ENCODE measurements at places on chromosomes 13 and 19.

- DNase-seq, result no peak
Measured at GRCh38 chr13:98026457-98026857, 73.0 kb downstream of the IPO5 start.

- no peak for DNase-seq
Measured at GRCh38 chr19:56707821-56708220, 36.3 kb upstream of the ZNF835 start.

DNA sequence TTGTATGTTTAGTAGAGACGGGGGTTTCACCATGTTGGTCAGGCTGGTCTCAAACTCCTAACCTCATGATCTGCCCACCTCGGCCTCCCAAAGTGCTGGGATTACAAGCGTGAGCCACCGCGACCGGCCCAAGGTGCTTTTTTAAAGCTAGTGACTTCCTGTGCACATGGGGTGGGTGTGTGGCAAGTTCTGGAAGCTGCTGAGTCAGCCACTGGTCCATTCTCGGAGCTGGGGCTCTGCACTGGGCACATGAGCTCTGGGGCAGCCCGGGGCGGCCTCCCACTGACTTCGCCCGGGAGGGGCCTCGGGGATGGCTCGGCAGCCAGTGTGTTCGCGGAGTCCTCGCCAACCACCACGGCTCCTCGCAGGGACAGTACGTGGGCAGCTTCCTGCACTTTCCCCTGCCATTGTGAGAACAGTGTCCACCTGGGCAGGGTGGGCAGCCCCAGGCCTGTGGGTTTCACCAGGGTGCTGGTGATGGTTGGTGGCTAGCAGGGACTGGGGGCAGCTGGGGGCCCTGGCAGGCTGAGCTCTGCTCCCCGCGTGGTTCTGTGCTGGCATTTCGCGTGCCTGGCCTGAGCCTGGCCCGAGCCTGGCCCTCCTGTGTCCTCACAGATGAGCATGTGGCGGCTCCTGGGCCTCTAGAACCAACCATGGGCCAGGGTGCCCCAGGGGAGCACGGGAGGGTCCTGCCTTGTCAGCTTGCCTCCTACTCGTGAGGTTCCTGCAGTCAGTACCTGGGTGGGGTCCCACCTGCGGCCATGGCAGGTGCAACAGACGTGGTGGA, 12.2 kb downstream of the CBARP start:
- no peak for DNase-seq

DNA sequence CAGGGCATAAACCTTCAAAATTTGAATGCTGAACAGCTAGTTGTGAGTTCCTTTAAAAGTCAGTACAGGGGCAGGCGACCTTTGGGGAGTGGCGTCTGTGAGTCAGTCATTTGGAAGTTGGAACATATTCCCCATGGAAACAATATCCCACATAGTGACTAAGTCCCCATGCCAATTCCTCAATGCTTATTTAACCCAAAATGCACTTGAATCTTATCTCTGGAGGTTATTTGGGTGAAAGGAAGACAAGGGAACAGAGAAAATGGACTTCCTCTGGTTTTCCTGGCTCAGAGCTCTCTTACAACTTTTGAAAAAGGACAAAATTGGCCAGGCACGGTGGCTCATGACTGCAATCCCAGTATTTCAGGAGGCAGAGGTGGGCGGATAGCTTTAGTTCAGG, 479.2 kb upstream of the NBEA start:
- DNase-seq, result no peak

GRCh38 chr13:91086936-91087716, 260.4 kb upstream of the MIR17HG start:
- DNase-seq, result no peak

DNA sequence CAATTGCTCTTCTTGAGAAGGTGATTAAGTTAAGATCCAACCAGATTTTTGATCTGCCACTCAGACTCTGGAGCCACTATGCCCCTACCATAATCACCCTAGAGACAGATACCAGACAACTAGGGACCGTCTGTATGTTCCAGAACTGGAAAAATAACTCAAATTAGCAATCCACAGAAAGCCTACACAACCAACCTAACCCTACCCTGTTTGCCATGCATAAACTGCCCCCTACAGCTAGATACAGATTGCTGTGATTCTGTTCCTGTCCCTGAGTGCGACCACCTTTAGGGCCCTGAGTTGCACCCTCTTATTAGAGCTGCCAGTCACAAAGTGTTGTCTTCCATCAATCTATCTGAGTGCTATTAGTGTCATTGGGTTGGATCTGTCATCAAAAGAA, 929.8 kb upstream of the SLITRK1 start:
- no peak for DNase-seq

- DNase-seq, result no peak
Measured at GRCh38 chr13:99572921-99573320, 71.6 kb downstream of the TM9SF2 start.

- DNase-seq, result no peak
Measured at GRCh38 chr13:94703721-94704314, 8.5 kb downstream of the SOX21 start.

- no peak for DNase-seq
Measured at GRCh38 chr13:62193919-62194318, 778.3 kb upstream of the PCDH20 start.

- DNase-seq, result no peak
Measured at GRCh38 chr13:71967990-71968389, 101.0 kb upstream of the DACH1 start.

DNA sequence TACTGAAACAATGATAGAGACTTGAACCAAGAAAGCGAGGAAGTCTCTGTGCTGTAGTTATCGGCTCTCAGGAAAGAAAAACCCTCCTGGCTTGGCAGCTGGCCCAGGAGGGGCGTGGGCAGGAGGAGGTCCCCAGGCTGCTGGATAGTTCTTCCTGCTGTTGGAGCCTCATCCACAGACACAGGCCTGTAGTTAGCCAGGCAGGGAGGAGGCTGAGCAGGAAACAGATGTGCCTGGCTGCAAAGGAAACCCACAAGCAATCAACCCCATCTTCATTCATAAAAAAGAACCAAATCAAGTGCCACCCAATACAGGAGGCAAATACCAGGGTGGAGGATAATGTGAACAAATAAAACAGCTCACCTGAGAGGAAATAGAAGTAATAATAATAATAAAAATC, 86.2 kb downstream of the IRS2 start:
- no peak for DNase-seq

DNA sequence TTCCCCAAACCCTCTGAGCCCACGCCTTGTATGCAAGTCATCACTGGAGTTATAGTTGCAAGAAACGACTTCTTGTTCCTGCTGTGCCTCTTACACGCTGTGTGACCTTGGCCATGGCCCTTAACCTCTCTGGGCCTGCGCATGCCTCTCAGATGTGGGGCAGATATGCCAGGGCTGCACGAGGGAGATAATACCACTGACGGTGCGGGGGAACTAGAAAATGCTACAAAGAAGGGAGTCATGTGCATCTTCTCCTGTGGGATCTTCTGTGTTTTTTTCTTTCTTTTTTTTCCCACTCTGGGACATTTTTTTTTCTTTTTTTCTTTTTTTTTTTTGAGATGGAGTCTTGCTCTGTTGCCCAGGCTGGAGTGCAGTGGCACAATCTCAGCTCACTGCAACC, 4.3 kb upstream of the SAMD1 start:
- no peak for DNase-seq

DNA sequence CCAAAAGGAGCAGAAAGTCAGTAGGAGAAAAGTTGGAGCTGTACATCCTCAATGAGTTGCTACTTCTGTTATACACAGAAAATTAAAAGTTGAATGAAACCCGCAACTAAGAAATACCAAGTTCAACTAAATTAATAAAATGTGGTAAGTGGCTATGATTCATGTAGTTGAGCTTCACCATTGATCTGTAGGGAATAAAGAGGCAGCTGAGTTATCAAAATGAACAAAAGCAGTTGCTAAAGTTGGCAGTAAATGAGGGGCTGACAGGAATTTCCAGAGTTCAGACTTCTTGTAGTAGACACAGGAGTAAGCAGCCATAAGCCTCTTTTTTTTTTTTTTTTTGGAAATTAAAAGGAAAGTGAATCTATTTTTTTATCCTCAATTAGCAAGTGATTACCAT, 234.6 kb downstream of the POSTN start:
- no peak for DNase-seq

GRCh38 chr13:107743526-107743925, 471.8 kb downstream of the LIG4 start:
- no peak for DNase-seq

GRCh38 chr13:101915331-101915730, 462.9 kb downstream of the ITGBL1 start:
- DNase-seq, result no peak

DNA sequence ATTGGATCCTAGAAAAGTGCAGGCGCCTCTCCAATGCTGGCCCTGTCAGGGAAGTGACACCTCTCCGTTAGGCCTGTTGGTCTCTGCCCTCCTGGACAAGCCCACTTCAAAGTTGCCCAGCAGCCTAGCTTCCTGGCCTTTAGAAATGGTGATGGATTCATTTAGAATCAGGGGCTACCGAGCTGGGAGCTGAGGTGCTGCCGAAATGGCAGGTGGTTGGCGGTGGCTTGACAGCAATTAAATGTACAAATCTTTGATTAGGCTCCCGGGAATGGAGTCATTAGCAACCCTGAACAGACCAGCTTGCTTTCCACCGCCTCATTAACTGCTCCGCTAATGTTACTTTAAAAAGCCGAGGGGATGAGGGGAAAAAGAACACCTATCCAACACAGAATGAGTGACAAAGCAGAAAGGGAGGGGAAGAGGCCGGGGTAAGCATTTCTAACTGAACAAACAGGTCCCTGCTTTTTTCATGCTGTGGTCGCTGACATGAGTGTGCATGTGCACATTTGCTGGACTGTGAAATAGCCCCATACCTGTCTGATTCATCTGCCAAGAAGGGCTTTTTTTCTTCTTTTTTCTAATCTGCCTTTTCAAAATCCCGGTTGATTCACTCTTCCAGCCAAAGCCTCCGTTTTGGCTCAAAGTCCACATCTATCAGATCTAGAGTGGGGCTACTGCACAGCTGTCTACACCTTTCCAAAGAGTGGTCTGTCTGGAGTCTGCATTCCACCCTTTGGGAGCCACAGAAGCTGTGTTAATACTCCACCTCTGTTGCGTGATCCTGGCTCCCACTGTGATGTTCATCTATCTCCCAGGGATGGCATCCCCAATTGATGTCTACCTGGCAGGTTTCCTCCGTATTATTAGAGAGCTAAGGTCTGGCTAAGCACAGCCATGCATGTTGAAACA, 431.9 kb downstream of the COG6 start:
- DNase-seq, result no peak

DNA sequence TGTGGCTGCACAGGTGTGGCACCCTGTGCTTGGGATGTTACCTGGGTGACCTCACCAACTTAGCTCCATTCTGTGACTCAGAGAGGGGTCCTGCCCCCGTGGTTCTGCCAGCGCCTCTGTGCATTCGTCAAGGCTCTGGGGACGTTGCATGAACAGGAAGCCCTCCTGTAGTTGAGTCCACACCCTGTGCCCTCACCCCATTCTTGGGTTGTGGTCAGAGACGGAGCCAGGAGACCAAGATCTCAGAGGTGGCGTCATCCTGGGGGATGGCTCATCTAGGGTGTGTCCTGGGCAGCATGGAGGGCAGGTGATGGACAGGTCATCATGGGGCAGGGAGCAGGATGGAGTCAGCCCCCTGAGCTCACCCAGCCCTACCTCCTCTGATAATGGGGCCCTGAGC, 2.5 kb downstream of the COX6B2 start:
- DNase-seq, result no peak

DNA sequence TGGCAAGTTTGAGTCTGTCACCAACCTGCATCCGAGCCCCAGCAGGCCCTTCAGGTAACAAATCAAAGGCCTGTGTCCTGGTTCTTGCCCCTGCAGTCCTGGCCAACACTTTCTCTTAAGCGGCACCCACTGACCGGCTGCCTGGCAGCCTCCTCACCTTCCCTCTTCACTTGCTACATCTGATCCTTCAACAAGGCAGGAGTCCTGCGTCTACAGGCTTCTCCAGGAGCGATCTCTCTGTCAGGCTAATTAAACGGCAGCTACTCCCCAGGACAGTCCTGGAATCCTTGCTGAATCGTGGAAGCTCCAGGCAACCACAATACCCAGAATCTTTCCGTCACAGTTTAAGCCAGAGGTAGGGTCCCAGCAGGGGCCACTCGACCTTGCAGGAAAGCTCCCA, 41.1 kb upstream of the GAS6 start:
- no peak for DNase-seq

GRCh38 chr19:15759962-15760565, 22.3 kb downstream of the OR10H3 start:
- DNase-seq, result no peak

DNA sequence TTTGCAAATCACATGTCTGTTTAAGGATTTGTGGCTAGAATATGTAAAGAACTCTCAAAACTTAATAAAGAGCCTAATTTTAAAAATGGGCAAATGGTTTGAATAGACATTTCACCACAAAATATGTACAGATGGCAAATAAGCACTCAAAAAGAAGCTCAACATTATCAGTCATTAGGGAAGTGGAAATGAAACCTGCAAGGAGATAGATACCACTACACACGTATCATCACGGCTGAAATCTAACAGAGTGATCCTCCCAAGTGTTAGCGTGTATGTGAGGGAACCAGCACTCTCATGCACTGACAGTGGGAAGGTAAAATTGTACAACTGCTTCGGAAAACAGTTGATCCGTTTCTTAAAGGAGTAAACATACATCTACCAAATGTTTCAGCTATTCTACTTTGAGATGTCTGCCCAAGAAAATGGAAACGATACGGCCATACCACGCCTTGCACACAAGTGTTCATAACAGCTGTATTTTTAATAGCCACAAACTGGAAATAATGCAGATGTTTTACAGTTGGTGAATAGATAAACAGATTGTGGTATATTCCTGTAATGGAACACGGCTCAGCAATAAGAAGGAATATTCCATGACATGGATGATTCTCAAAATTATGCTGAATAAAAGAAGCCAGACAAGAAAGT, 14.5 kb downstream of the ARHGEF7 start:
- no peak for DNase-seq

- DNase-seq, result no peak
Measured at GRCh38 chr13:45717349-45717748, 15.2 kb downstream of the CBY2 start.

- no peak for DNase-seq
Measured at GRCh38 chr13:111168107-111168506, 53.0 kb downstream of the ARHGEF7 start.

- no peak for DNase-seq
Measured at GRCh38 chr13:85586422-85586831, 212.8 kb downstream of the SLITRK6 start.

- DNase-seq, result no peak
Measured at GRCh38 chr13:29689548-29689947, 94.1 kb upstream of the SLC7A1 start.

DNA sequence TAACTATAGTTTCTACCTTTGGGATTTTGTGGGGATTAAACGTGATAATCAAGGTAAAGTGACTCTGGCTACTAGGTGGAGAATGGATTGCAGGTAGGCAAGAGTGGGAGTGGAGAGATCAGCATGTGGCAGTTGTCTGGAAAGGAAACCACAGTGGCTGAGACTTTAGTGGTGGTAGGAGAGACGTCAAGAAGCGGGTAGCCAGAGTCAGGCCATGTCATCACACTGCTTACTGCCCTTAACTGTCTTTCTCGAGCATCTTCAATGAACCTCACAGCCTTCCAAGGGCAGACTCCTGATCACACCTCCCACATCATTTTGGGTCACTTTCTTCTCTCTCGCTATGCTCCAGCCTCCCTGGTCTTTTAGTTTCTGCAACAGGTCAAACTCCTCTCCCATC, 28.6 kb upstream of the MBNL2 start:
- no peak for DNase-seq

- DNase-seq, result no peak
Measured at GRCh38 chr13:34738254-34738992, 203.6 kb upstream of the NBEA start.

GRCh38 chr13:99990126-99990977, 8.8 kb downstream of the ZIC2 start:
- DNase-seq, result no peak

- DNase-seq, result no peak
Measured at GRCh38 chr19:6832412-6832811, 55.0 kb upstream of the ADGRE1 start.
